ENCODE measurements at places on chromosomes 3 and 15.

GRCh38 chr15:101219441-101219840, 32.4 kb downstream of the CHSY1 start:
- no peak for DNase-seq

GRCh38 chr3:104437891-104438290, 928.8 kb upstream of the ALCAM start:
- no peak for DNase-seq

GRCh38 chr15:78810003-78810361, 1.3 kb downstream of the ADAMTS7 start:
- DNase-seq = no peak

GRCh38 chr15:89068325-89068784, 19.9 kb upstream of the ABHD2 start:
- no peak for DNase-seq

- DNase-seq = no peak
Measured at GRCh38 chr15:53910236-53910849, 67.9 kb upstream of the UNC13C start.

- DNase-seq = no peak
Measured at GRCh38 chr3:50658416-50658815, 16.3 kb upstream of the DOCK3 start.

- no peak for DNase-seq
Measured at GRCh38 chr3:46946856-46947545, 29.5 kb downstream of the CCDC12 start.
